ENCODE measurements at places on chromosomes 2 and 18.
A peak's percentile ranks its signal among the peaks of the same experiment; 100 is the strongest.

- no peak for DNase-seq
These were observed 21.0 kb upstream of the C2orf80 start for GRCh38 chr2:208210688-208211451.

- DNase-seq, result no peak
These were observed 82.2 kb downstream of the NFATC1 start for GRCh38 chr18:79477711-79478483.

DNA sequence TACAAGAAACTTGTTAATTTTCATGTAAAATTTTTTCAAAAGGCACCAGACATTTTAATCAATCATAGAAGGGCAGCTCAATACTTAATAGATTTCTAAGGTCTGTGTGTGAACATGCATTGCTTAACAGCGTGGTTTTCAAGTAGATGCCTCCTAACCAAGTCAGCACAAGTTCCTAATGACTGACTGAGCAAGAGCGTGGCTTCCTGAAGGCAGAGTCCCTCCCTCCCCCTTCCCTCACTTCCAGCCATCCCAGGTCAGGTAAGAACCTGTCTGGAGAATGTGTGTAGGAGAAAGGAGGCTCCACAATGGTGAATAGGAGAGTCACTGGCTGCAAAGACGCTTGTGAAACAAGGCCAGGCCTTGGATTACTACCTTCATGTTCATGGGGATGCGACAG is 33.5 kb upstream of the DAPL1 start:
- peak; percentile 19 for DNase-seq

- DNase-seq, result peak; percentile 16
These were observed 103.6 kb upstream of the SERPINE2 start for GRCh38 chr2:224142397-224143312.

- DNase-seq, result no peak
These were observed 38.3 kb downstream of the OXER1 start for GRCh38 chr2:42725657-42726056.

DNA sequence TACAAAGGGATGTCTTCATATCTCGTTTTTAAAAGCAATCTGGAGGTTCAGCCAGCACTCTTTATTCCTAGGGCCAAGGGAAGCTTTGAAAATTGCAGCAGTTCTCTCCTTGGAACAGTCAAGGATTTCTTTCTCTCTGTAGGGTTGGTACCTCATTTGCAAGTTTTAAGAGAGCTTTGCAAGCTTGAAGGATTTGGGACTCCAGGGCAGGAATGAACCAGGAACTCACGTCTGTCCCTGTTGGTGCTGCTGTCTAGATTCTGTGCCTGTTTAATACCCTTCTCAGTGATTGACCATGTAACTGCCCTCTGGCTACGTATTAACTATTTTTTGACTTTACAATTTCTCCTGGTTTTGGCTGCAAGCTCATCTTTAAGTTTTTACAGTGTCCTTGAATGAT is 262.5 kb upstream of the ST6GAL2 start:
- DNase-seq, result no peak

DNA sequence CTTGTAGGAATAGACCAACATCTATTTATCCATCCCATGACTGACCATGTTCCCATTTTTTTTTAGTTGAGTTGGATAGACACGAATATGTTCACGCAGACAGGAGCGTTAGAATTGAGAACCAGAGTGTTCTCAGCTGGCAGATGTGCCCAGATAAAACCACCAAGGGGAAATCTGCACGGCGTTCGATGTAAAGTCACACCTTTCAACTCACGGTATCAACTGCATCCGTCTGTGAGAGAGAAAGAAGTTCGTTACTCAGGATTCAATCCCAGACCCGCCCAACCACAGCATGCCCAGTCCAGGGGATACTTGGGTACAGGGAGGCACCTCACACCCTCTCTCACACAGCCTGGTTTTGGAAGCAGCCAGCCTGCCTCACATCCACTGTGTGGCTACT is 26.1 kb downstream of the MAL start:
- no peak for DNase-seq

DNA sequence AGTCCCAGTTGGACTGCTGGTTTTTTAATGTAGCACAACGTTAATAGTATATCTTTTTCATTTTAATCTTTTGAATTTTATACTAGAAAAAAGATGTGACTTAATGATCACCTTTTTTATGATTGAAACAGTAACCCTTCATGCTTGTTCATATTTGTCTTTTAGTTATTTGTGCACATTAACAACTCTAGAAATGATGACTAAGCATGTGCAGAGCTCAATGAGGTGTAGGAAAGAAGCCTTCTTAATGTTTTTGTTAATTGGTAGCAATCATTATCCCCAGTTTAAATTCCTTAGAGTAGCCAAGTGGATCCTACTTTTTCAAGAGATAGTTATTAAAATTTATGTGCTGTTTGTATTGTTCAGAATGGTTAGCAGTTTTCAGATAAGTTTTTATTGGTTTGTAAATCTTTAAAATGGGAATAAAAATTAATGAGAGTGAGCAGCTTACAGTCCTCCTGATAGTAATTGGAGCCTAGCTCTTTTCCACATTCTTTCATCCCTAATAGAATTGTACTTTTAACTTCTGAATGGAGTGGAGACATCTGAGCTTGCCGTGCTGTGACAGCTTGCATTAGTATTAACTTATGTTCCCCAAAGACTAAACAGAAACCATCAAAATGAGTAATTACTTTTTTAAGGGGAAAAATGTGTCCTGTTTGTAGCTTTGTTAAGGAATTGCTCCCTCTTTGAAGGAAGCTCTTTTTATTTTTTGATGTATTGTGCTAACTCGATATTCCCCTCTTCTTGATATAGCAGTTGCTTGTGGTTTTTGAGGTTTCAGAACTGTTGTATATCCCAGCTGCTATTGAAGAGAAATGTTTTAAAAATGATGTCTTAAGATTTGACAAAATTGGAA is 17.3 kb downstream of the PIK3C3 start:
- peak; percentile 33 for DNase-seq

DNA sequence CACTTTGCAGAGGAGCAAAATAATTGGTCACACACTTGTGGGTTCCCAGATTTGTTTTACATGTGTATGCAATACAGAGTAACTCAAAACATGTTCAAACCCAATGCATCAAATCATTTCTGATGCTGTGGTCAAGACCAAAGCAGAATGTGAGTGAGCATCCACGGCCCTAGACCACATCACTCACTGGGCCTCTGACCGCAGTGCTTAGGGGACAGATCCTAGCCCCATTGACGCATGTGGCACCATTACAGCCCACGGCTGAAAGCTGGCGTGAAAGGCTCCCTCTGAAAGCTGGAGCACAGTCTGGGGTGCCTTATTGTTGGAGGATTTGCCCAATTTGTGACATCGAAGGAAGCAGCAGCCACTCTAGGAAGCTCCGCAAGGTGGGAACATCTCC is 498.8 kb upstream of the TCF4 start:
- DNase-seq, result no peak
